ENCODE measurements at places on chromosomes 2 and 18. TPM values are rescaled to one million over a fixed set of nuclear protein-coding genes. Genes with fewer than 3 reads are reported as not detected.

The RAX gene
- not detected for polyA plus RNA-seq

The CNDP1 gene
- polyA plus RNA-seq, result not detected

The DCDC2C gene
- polyA plus RNA-seq, result not detected

The SETBP1 gene
- 1.1 TPM for polyA plus RNA-seq

The ANKRD62 gene
- polyA plus RNA-seq, result not detected

The CYP1B1 gene
- 0.06 TPM for polyA plus RNA-seq

The SLC4A5 gene
- polyA plus RNA-seq, result 0.14 TPM

The MYOM1 gene
- 0.10 TPM for polyA plus RNA-seq

All from foreskin keratinocyte (primary cell).